ENCODE measurements at places on chromosomes 1 and 21.

GRCh38 chr1:234686035-234686434, 76.1 kb upstream of the IRF2BP2 start:
- no peak for DNase-seq

- no peak for DNase-seq
These were observed 13.8 kb upstream of the SAMD11 start for GRCh38 chr1:909861-910310.

- no peak for DNase-seq
These were observed 1183.7 kb upstream of the PRMT6 start for GRCh38 chr1:105872817-105873216.

GRCh38 chr1:19273106-19273843, 15.3 kb downstream of the AKR7A3 start:
- DNase-seq, result no peak

GRCh38 chr1:63619558-63619957, 26.3 kb downstream of the PGM1 start:
- no peak for DNase-seq

DNA sequence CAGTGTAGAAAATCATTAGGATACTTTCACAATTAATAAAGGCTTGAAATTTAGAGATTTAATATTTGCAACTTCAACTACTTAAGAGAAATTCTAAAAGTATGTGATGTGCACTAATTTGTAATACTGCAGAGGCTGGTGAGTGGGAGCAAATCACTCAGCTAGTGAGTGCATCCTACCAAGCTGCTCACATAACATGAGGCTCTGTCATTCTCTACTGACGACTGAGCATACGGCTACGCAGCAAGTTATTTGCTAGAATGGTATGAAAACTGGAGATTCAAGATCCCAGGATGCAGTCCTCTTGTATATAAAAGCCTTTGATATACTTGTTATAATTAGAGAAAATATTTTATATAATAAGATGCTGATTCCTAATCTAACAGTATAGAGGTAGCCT, 90.1 kb downstream of the ATP1B1 start:
- no peak for DNase-seq

GRCh38 chr1:21491488-21492355, 17.5 kb upstream of the ALPL start:
- no peak for DNase-seq

- DNase-seq, result no peak
These were observed 7.1 kb upstream of the ZNF496 start for GRCh38 chr1:247338723-247339275.

GRCh38 chr1:201525193-201525778, 13.6 kb upstream of the NAV1 start:
- no peak for DNase-seq

GRCh38 chr1:158163000-158163947, 17.4 kb upstream of the CD1D start:
- DNase-seq, result no peak

DNA sequence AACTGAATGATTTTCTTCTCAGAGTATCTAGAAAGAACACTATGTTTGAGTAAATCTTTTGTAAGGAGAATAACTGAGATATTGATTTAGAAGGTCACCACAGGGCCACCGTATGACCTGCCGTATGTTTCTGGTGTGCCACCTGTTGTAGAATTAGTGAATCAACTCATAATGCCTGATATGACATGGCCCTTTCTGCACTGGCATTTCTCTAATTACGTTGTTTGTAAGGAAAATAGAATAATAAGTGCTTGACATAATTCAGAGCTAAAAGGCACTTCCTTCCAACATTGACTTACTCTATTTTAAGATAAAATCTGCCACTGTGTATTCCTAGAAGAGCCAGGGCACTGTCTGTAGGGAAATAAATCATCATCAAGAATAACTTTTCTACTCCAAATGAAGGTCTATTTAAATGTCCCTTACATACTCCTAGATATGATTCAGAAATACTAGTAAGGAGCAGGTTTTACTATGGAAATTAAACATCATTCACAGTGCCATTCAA, 101.7 kb downstream of the PHTF1 start:
- DNase-seq, result no peak

DNA sequence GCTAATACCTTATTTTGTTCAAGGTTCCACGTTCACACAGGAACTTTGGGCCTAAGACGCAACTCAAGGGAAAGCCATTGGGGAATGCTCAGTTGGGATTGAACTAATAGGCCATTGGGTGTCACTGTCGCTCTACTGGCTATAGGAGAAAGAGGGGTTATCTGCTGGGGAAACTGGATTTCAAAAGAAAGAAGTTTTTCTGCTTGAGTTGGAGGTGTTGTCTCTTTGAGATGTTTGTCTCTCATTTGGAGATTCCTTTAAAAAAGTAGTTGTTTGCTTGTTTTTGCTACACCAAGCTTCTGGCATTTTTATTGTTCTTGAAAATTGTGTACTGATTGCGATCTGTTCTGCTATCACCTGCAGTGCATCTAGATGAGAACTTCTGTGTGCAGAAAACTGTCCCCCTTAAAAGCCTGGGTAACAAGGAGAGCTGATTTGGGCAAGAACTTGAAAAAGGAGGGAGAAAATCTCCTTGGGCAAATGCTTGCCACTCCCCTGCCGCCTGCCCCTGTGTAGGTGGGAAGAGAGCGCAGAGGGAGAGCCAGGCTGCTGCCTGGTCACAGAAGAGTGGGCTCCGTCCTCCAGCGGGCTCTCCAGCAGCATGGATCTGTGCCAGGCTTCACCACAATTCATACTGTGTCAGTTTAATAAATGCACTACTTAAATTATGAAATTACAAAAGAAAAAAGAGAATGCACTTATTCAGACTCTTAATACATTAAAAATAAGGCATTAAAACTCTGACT, 39.9 kb downstream of the PEX14 start:
- DNase-seq, result no peak
